ENCODE measurements at places on chromosomes 12 and 14.

- no peak for DNase-seq
Observed at GRCh38 chr12:1443421-1444141, 150.8 kb downstream of the FBXL14 start.

DNA sequence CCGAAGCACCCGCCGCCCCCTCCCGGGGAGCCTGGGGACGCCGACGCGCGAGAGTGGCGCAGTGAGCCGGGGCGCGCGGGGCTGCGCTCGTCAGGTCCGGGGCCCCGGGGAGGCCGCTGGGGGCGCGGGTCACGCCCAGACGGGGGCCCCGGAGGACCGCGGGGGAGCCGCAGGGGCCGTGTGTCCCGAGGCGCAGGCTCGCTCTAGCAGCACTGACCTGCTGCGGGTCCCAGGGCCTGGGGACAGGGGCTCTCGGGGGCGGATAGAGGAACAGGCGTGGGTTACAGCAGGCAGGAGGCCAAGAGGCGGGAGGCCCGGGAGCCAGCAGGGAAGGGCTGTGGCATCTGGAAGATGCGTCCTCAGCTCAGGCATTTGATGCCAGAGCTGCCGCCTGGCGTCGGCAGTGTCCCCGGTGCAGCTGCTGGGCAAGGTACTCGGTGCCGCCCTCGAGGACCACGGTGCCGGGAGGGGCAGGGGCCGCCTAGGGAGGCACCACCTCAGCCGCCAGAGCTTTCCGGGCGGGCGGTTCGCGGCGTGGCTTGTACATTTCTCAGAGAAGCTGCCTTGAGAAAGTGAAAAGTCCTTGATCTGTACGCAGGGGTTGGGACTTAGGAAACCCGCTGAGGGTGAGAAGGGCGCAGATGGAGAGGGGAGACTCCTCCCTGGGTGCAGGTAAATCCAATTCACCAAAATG, 1.2 kb downstream of the WNT5B start:
- DNase-seq, result peak; percentile 14

DNA sequence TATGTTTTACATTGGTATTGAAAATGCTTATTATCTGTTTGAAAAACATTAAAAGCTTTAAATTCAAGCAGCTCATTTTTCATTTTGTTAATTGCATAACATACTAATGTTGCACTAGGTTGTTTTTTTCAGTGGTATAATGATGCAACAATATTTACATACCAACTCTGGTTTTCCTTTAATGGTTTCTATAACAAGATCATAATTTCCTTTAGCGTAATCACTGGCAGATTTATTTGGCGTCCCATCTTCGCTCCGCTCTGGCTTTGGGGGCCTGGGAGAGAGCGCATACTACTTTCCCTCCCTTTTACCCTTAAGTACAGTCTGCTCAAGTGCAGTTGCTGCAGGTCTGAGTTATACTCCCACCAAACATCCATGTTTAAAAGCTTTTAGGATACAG, 574.1 kb downstream of the PRKD1 start:
- no peak for DNase-seq

GRCh38 chr12:124805876-124806668, 57.6 kb downstream of the SCARB1 start:
- DNase-seq, result no peak

DNA sequence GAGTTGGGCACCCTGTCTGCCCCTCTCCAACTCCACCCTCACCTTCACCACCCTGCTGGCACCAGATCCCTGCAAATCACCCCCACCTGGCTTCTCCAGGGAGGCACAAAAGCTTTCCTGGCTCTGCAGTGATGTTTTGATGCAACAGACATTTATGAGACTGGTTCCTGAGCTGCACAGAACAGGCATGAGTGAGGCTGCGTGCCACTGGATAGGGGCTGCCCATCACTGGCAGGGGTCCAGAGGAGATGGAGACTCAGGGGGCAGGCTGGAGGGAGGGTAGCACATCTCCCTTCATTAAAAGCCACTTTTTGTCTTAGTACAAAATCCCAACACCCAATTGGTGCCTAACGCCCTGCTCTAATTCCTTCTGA, 17.3 kb upstream of the ZDHHC22 start:
- DNase-seq, result no peak

DNA sequence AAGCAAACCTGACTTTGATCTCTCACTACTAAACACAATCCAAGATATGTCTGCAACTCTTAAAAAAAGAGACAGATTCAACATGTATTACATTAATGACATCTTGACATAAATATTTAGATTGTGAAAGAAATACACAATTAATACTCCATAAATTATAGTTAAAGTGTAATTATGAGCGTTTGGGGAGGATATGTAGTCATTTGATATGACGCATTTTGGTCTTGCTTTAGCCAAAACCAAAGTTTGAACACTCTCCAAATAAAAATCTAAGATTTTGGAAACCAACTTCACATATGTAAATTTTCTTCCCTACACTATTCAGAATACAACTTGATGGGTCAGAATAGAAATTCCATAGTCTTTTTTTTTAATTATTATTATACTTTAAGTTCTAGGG, 1257.6 kb downstream of the SLC16A7 start:
- DNase-seq, result no peak

DNA sequence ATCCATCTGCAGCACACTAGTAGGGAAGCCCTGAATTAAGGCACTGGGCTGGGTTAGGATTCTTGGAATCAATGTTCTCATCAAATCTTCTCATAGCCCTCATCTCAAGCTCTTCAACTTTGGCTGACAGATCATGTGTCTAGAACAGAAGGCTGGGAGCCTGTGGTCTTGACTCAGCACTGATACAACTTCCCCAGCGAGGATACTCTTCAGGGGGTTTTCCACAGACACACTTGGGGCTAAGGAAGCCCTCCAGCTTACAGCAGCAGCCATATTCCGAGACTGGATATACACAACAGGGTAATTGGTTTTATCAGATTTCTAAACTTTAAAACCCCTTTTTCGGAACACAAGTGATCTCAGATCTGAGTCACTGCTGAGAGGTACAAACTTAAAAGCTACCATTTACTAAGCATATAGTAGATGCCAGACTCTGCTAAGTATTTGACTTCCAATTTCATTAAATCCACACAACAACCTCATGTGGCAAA, 3.5 kb downstream of the FMNL3 start:
- DNase-seq, result peak; percentile 70

DNA sequence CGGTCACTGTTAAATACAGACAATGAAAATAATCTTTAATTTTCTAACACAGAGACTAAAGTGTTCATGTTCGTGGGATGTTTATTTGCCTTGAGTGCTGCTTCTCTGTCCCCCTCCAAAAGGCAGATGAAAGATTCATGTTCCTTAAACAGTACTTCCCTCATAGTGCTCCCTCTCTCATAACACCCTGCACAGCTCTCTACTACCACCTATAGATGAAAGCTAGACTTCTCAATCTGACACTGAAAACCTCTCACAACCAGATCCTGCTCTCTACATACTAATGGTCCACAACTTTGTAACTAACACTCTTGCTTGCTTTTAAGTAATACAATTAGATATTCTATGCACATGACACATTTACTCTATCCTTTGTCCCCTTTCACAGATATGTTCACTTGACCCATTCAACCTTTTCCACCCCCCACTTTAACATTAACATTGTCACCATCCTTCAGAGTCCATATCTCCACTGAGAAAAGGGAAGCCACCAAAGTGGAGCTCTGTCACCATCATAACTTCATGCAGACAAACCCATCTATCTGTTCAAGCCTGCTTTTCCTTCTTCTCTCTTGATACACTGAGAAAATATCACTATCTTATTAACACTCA, 266.4 kb upstream of the USP15 start:
- DNase-seq, result peak; percentile 35

DNA sequence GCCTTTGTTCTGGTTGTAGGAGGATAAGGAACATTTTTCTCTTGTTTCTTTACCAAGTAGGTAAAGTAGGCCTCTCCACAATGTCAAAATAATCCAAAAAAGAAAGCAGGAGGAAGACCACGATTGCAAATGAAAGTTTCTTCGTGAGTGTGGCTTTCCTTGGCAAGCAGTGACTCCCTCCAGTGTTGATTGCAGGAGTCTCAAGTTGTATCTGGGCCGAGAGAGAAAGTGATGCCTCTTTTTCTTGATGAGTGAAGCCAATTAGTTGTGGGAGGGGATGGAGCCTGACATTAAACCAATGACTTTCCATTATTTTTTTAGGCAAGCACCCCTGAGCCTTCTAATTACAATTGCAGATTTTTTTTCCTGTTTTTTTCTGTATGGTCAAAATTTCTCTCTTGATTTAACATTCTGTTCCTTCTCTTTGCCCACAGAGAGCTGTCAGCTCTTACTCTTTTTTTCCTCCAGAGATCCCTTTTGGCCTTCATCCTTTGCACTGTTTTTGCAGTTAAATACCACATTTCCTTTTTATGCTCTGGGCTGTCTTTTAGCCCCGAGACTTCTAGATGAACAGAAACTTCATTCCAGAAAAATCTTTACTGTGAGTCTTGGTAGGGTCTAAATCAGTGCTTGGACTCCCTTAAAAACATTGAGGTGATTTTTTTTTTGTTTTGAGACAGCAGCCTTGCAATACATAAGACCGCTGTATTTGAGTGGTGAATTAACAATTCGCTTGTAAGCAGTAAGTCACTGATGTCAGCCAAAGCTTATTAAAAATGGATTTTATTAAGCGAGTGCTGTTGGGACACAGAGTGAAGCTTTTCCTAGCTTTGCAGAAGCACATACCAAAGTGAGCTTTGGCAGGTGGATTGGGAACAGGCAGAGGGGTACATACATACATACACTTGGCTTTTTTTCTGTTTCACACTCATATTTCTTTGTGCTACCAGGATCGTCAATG, 15.8 kb downstream of the FBXW8 start:
- no peak for DNase-seq

DNA sequence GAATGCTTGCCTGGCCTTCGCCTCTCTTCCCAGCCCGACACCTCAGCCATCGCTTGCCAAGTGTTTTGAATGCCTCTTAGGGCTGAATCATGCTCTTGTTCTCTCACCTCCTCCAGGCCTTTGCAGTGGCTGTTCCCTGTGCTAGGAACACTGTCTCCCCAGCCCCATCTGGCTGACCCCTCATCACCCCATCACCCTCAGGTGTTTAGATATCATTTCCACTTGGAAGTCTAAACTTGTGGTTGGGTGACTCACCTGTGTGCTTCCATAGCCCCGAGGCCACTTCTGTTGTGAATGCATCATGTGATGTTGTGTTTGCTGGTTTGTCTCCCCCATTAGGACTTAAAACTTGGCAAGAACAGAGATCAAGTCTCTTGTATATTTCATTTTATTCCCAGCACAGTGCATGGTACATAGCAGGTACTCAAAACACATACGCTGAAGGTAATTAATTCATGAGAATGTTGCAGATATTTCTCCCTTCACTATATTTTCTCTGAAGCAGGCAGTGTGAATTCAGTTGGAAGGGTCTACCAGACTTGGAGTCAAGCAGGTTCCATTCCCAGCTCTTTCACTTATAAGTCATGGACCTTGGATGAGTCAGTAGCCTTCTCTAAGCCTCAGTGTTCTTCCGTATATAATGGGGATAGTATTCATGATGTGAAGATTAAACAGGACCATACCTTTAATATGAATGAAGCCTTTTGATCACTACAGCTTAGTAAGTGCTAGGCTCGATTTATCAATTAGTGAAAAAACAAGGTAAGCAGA, 67.8 kb downstream of the HRK start:
- DNase-seq, result no peak

GRCh38 chr12:57027805-57028153, 11.4 kb upstream of the TAC3 start:
- peak; percentile 12 for DNase-seq

DNA sequence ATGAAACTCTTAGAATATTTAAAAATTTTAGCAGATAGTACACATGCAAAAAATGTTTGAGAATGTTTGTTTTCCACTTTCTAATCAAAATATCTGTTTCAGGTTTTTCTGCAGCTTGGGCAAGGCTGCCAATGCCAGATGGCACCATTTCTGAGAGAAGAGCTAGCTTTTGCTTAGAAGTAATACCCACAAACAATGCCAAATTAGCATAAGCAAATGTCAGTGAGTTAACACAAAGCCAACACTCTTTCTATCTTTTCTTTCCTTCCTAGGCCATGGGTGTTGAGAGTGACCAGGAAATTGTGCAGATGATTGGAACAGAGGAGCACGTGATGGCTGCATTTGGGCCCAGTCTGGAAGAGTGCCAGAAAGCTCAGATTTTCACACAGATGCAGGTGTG, 35.2 kb downstream of the POLR3B start:
- DNase-seq, result no peak

DNA sequence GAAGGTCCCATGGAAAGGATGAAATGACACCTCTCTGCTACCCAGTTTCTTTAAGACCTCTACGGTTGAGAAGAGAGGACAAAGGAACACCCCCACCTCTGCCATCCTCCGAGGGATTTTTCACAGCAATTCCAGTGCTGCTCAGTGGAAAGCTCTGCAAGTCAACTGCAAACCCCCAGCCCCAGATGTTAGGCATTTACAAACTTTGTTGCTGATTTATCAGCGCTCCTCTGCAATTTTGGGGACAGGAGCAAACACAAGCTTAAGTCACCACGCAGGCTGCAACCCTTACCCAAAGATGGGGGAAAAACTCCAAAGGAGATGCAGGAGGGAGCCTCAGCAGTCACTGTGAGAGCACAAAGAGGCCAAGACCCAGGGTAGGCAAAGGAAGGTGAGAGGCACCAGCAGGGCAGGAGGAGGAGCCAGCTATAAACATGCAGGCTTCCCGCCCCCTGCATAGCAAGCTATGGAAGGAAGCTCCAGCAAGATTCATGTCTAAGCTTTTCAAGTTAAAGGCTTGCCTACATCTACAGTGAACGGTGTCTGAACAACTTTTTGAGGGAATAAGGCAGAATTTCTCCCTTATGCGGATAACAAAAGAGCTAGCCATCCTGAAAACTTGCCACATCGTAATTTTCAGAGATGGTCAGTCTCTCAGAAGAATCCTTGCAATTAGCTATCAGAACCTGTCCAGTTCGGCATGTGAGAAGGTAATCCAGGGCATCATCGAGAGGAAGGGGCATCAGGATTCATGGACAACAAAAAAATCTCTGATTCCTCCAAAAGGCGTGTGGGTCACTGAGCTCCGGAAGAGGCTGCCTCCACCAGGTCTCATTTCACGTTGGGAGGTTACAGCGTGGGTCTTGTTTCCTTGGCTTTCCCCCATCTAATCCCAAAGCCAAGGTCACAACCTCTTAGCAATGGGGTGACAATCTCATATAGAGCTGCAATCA, 3.9 kb downstream of the CTDSP2 start:
- no peak for DNase-seq

- DNase-seq, result peak; percentile 0
Observed at GRCh38 chr14:42110167-42110566, 503.5 kb downstream of the LRFN5 start.

- no peak for DNase-seq
Observed at GRCh38 chr12:32693036-32693435, 13.9 kb downstream of the DNM1L start.

DNA sequence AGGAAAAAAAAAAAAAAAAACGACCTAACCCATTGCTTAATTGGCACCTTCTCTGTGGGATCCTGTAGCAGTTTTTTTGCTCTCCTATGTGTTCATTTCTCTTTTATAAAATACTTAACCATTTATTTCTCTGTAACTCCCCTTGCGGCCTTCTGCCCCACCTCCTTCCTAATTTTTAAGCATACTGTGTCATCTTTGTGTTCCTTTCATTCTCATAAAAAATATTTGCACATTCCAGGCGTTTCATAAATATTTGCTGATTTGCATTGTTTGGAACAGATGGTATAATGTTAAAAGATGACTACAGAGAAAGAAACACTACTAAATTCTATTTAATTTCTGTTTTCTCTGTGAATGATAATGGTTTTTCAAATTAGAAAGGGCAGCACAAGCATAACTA, 77.9 kb downstream of the NPAS3 start:
- DNase-seq, result no peak

- no peak for DNase-seq
Observed at GRCh38 chr12:56366948-56367347, 4.3 kb upstream of the APOF start.
